ENCODE measurements at places on chromosomes 3 and 15.

DNA sequence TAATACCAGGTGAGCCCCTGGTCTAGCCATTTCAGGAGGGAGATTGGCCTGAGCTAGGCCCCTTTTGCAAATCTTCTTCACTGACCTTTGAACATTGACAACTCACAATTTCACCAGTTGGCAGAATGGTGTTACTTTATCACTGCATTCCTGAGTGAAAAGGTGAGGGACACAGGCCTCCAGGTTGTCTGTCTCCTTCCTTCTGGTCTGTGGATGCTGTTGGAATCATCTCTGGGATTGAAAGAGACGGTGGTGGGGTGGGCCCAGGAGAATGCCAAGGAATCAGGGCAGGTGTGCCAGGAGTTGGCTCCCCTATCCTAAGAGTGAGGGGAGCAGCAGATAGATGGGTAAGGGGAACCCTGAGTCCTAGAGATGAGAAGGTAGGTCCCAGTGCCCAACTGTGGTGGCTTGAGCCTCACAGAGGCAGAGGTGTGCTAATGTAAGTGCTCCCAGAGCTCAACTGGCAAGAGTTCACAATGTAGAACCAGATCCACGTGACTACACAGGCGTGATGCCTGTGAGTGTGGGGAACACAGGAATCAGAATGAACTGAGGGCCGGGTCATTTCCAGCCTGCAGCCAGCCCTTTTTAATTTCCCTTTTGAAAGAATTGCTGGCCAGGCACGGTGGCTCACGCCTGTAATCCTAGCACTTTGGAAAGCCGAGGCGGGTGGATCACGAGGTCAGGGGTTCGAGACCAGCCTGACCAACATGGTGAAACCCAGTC lies 11.2 kb downstream of the C3orf62 start:
- DNase-seq = no peak

DNA sequence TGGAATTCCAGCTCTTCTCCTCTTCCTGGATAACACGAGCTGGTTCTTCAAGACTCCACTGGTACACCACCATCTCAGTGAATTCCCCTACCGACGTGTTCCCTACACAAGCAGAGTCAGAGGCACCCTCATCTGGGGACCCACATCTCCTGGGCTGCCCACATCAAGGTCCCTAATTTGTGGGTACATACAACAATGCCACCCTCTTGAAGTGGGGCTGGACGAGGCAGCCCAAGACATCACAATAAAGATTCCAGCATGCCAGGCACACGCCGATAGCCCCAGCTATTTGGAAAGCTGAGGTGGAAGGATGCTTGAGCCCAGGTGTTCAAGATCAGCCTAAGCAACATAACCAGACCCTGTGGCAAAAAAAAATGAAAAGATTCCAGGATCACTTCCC lies 221.2 kb upstream of the LINGO1 start:
- no peak for DNase-seq

DNA sequence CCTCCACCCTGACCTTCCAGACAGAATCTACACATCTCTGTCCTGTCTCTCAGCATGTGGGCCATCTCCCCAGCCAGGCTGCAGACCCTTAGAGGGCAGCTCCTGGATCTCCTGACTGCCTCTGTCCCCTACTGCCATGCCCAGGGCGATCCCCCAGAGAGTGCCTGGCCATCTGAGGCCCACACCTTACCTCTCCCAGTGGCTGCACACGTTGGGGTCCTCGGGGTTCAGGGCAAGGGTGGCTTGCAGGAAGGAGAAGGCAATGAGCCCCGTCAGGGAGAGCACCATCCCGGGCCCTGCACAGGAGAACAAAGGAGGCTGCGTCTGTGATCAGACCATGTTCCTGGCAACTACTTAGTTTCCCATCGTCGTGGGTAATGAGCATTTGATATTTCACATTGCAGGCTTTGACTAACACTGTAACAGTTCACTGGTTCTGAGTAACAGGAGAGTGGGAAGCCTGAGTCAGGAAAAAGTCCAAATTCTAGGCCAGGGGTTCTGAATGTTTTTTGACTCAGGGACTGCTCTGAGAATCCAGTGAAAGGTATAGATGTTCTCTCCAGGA lies 125.4 kb downstream of the MEGF11 start:
- DNase-seq = no peak

GRCh38 chr15:42094512-42094963 lies at the start of gene PLA2G4D:
PLA2G4D (minus strand) TSS chr15:42094562; CDS start chr15:42094459, 103 bp downstream.
- DNase-seq = no peak

GRCh38 chr3:122502941-122503340 lies 11.8 kb downstream of the KPNA1 start:
- no peak for DNase-seq

DNA sequence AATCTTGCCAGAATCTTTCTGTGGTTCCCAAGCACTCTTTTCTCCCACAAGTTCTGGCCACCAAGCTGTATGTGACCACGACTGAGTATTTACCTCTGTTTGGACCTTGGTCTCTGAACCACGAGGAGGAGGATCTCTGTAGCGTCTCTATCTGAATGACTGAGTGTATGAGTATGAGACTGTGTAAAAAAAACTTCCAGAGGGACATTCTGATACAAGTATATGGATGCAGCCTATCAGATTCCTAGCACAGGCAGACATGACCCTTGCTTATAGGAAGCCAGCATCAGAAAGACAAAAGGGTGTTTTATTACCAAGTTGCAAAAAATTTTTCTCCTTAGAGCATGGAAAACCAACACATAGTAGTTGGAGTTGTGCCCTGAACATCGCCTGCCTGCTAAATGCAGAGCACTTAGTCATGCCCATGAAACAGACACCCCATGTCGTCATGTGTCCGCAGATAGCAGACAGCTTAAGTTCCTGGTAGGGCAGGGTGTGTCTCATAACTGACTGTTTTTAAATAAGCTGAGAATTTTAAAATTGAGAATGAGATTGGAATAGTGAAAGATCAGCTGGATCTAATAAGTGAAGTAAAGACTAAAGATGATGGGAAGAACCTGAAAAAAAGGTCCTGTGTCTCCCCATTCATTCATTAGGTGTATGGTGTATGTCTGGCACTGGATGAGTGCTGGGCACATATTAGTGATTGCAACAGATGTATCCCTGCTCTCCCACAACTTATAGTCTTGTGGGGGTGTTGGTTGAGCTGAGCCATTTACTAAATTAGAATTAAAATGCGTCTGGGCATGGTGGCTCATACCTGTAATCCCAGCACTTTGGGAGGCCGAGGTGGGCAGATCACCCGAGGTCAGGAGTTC lies 30.9 kb downstream of the DAG1 start:
- no peak for DNase-seq

- DNase-seq = peak; percentile 13
These were observed 32.8 kb downstream of the SEC62 start for GRCh38 chr3:169999433-169999832.

DNA sequence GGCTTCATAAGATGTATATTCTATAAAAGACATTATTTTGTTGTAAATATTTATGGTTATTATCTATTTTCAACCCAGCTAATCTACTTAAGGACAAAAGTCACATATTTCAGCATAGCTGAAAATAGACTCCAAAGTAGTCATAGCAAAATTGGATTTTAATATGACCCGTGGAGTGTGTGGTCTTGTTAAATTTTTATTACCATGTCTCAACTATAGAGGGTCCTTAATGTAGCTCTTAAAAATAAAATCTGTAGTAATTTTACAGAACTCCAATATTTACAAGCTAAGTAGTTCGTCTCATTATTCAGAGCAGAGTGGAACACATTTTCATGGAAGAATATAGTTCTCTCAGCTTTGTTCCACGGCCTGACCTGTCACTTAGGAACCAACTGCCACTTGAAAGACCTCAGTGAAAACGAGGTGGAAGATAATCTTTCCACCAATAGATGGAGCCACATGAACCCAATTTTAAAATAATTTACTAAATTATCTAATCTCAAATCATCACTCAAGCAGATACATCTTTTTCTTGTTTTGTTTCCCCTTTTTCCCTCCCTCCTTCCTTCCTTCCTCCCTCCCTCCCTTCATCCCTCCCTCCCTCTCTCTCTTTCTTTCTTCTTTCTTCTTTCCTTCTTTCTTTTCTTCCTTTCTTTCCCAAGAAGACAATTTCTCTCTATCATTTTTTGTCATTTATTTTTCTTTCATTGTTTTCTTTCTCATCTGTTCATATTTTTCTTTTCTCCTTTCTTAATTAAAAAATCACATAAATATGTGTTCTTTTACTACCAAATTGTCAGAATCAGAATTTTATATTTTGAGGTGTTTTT lies 97.2 kb downstream of the CLDN1 start:
- no peak for DNase-seq

DNA sequence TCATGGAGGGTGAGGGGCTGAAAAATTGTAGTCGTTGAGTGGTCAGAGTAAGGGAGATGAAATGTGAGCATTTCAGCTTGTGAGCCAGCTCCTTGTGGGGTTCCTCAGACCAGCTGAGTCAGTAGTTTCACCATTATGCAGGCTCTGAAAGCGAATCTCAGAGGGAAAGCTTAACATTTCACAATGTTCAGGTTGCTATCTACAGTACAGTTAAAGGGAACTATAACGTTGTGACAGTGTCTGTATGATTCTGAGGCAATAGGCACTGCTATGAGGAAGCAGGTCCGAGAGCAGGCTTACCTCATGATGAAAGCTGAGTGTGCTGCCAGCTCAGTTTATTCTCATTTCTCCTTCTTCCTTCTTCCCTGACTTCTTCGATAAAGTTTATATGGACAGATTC lies 469.6 kb downstream of the EDEM1 start:
- no peak for DNase-seq

- no peak for DNase-seq
These were observed 154.5 kb upstream of the NSMCE3 start for GRCh38 chr15:29424118-29424517.

DNA sequence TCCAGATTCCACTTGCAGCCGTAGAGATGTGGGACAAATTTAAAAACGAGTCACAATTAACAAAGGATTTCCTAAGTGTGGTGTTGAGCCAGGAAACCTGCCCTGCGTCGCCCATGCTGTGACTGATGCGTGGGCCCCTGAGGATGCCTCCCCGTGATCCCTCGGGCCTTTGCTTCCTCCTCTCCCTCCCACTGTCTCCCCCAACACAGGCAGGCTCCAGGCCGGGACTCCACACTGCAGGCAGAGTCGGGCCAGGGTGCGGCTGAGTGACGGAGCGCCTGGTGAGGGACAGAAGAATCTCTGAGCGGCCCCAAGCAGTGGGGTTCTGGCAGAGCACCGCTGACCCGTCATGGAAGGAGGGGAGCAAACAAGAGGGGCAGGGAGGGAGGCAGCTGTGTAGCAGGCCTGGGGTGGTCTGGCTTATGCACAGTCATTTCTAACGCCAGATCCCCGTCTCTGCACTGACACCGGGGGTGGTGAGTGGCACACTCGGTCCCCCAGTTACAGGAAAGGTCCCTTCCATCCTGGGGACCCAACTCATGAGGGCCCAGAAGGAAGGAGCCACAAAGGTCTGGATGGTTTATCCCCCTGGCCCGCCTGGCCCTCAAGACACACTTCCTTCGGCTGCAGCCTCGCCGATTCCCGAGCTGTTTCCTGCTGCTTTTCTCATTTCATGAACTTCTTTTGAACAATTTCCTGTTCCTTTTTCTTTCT lies 91.0 kb downstream of the XXYLT1 start:
- no peak for DNase-seq

GRCh38 chr3:190605385-190605784 lies 91.5 kb downstream of the IL1RAP start:
- DNase-seq = no peak

GRCh38 chr3:172145031-172145686 lies 105.8 kb downstream of the FNDC3B start:
- DNase-seq = no peak

DNA sequence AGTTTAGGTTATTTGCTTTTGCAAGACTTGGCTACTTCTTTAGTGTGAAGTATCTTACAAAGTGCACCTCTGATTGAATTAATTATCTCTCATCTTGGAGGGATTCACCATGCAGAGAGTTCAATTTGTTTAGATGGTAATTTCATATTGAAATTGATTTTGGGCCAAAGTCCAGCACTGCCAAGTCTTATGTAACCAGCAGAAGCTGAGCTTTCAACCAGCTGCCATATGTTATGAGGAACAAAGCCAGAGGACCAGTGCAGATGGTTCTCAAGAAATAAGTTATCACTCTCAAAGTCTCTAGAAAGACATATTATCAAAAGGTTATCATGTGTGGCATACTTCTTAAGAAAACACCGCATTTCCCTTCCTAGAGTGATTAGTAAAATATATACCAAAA lies 29.0 kb downstream of the ABHD6 start:
- no peak for DNase-seq

DNA sequence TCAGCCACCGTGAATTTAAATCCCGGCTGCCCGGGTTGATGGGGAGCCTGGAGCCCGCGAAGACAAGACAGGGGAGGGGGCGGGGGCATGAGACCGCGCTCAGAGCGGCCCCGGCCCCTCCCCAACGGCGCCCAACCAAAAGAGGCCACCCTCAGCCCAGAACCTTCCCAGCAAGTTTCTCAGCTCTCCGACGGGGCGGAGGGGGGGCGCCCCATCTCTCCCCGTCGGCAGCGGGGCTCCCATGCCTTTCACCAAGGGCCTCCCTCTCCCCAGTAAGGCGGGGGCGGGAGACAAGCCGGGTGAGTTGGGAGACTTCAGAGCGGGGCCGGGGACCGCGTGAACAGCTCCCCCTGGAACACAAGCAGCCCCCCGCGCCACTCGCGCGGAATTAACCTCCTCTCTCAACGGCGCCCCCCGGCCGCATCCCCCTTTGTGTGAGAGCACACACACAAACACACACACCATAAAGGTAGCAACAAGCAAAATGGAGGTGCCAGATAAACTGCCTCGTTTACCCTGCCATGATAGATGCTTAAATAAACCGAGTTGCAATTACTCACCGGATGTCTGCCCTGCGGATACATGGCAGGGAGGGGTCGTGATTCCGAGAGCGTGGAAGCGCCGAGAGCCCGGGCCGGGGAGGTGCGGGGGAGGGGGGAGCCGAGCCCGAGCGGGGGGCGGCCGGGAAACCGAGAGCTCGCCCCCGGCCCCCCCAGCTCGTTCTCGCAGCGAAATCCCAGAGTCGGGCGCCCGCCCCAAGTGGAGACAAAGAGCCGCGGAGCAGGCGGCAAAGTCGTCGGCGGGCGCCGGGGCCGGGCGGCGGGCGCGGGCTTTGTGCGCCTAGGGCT lies 1.3 kb downstream of the TLE3 start:
- peak; percentile 77 for DNase-seq

DNA sequence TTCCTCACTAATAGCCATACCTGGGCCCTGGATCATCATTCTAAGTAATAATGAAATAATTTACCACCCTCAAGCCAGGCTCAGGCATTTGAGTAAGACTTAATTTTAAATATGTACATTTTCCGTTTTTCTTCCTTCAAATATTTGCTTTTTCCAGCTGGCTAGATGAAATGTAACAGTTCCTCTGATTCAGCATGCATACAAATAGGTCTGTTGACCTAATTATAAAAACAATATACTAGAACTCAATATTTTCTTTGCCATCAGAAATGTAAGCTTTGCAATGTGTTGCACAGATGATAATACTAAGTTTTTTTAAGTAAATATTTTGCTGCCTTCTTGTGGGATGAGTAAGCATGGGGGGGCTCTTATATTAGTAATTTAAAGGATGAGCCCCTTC lies 91.6 kb downstream of the FEZF2 start:
- DNase-seq = no peak

DNA sequence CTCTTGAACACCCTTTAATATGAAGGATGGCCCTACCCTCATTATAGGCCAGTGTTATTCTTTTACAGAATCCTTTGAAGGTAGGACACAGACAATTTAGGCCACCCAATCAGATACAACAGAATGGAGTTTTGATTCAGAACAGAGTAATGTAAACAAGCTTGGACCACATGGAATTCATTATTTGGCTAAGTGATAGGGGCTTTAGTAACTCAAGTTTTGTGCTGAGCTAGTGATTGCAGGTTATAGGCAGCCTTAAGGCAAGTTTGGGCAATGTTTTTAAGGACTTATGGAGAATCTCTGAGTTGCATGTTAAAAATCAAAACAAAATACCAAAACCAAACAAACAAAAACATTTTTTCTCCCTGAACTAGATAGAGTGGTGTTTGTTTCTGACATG lies 312.1 kb upstream of the ROBO1 start:
- no peak for DNase-seq

GRCh38 chr3:105513042-105513441 lies 146.3 kb downstream of the ALCAM start:
- DNase-seq = no peak

Data from stimulated activated CD4-positive, alpha-beta T cell treated with anti-CD3 and anti-CD28 coated beads, Interleukin-15, amount 100 ng/mL, for 24 hours (primary cell).